A673 (cell line): ENCODE measurements at places on chromosomes 5 and 9. TPM values are rescaled to one million over a fixed set of nuclear protein-coding genes. Genes with fewer than 3 reads are reported as not detected.
A peak's percentile ranks its signal among the peaks of the same experiment; 100 is the strongest.

DNA sequence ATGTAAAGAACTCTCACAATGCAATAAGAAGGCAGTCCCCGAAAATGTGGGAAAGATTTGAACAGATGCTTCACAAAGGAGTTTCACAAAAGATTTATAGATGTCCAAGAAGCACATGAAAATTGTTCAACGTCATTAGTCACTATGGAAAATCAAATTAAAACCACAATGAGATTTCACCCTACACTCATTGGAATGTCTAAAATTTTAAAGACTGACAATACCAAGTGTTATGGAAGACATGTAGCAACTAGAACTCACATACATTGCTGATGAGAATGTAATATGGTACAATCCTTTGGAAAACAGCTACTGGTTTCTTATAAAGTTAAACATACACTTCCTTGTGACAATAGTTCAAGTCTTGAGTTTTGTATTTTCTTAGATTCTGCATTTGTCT is 11.0 kb upstream of the RECK start:
- no peaks in the 10 kb centered on the region for H3K27me3 ChIP-seq
- H3K4me1 ChIP-seq: peaks cover 9% of the 10 kb centered on the region
- H3K36me3 ChIP-seq: no peaks in the 10 kb centered on the region
- DNase-seq: no peak

The RNF44 gene
- total RNA-seq: 80.3 and 92.8 TPM in 2 replicates

The LCN15 gene
- not detected in 2 replicates for total RNA-seq

DNA sequence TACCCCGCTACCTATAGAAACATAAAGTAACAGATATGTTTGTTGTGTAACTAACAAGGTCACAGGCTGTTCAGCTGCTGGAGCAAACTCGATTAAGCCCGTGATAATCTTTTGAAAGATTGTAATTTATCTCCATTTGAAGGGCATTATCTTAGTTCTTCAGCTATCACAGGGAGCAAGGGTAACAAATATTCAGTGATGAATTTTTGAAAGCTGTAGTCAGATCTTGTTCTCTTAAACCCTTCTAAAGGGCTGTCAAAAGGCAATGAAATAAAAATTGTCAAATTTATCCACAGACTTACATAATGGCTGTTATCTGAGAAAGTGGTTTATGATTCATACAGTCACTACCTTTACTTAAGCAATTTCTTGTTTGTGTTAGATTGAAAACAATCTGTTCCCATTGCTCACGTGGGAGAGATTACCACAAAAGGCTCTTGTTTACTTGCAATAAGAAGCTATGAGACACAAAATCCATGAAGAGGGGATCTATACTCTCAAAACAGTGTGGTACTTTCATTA is 78.3 kb upstream of the ZNF608 start:
- H3K27me3 ChIP-seq: no peaks in the 10 kb centered on the region
- no peaks in the 10 kb centered on the region for H3K4me1 ChIP-seq
- no peak overlapping the region for H3K27ac ChIP-seq
- no peaks in the 10 kb centered on the region for H3K36me3 ChIP-seq

DNA sequence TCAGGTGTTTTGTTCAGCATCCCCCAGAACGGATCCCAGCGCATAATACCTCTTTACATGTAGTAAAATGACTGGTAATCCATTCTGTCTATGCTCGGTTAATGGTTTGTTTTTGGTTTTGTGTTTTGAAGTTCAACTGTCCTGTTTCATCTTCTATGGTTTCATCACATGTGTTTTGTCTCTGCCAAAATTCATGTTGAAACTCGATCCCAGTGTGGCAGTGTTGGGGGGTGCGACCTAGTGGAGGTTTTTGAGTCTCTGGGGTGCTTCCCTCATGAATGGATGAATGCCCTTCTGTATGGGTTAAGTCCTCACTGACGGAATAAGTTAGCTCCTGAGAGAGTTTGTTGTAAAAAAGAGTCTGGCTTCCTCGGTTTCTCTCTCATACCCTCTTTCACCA is 317.4 kb downstream of the KDM4C start:
- DNase-seq: no peak
- no peaks in the 10 kb centered on the region for H3K27me3 ChIP-seq
- no peaks in the 10 kb centered on the region for H3K36me3 ChIP-seq
- H3K4me1 ChIP-seq: no peaks in the 10 kb centered on the region
- no peak overlapping the region for H3K4me3 ChIP-seq
- no peak overlapping the region for H3K27ac ChIP-seq

- no peak for DNase-seq
- H3K27ac ChIP-seq: no peak overlapping the region
- H3K4me1 ChIP-seq: peaks cover 7% of the 10 kb centered on the region
- no peaks in the 10 kb centered on the region for H3K27me3 ChIP-seq
- no peaks in the 10 kb centered on the region for H3K36me3 ChIP-seq
Measured at GRCh38 chr9:3337515-3338225, 188.1 kb downstream of the RFX3 start.

The DMGDH gene
- 0.15 and 0.59 TPM in 2 replicates for total RNA-seq

GRCh38 chr9:93108291-93109041 is 12.4 kb downstream of the CARD19 start:
- no peaks in the 10 kb centered on the region for H3K4me1 ChIP-seq
- H3K27me3 ChIP-seq: no peaks in the 10 kb centered on the region
- no peak overlapping the region for H3K4me3 ChIP-seq
- no peak overlapping the region for H3K27ac ChIP-seq

- H3K4me3 ChIP-seq: no peak overlapping the region
- no peaks in the 10 kb centered on the region for H3K36me3 ChIP-seq
- H3K27ac ChIP-seq: no peak overlapping the region
- DNase-seq: no peak
- no peaks in the 10 kb centered on the region for H3K4me1 ChIP-seq
- no peaks in the 10 kb centered on the region for H3K27me3 ChIP-seq
Measured at GRCh38 chr5:171367424-171368370, 20.0 kb upstream of the NPM1 start.

DNA sequence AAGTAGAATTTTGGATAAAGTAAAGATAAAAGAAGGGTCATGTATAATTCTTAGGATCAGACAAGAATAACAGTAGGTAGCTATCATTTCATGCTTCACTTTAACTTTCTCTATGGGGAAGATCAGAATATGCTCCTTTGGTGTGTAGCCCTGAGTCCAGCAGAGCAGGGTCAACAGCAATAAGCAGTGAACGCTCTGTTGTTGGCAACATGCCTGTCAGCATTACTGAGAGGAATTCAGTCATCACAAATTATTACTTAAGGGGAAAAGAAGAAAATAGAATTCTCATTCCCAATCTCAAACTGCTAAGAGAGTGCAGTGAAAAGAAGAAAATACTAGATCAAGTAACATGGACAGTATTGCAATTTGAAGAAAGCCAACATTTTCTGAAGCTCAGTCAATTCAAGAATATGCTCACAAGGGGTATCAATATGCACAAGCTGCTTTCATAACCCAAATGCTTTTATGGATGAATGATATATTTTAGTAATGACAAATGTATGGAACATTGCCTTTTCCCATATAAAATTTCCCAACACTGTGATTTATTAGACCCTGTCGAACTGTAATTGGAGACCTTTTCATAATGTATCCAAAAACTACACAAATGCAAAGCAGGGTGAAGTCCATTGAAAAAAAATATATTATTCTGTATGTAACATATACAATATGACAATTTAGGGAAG is 1359.4 kb downstream of the EFNA5 start:
- H3K27ac ChIP-seq: no peak overlapping the region
- no peaks in the 10 kb centered on the region for H3K36me3 ChIP-seq
- H3K27me3 ChIP-seq: no peaks in the 10 kb centered on the region

GRCh38 chr5:56350597-56351170 is 117.6 kb upstream of the ANKRD55 start:
- no peaks in the 10 kb centered on the region for H3K36me3 ChIP-seq
- H3K4me1 ChIP-seq: peaks cover 9% of the 10 kb centered on the region
- no peak overlapping the region for H3K4me3 ChIP-seq
- no peaks in the 10 kb centered on the region for H3K27me3 ChIP-seq
- H3K27ac ChIP-seq: no peak overlapping the region

GRCh38 chr9:91495450-91495849 is 71.8 kb upstream of the NFIL3 start:
- H3K27me3 ChIP-seq: no peaks in the 10 kb centered on the region
- no peak overlapping the region for H3K4me3 ChIP-seq
- H3K36me3 ChIP-seq: no peaks in the 10 kb centered on the region
- peak; percentile 16 for DNase-seq
- no peaks in the 10 kb centered on the region for H3K4me1 ChIP-seq

GRCh38 chr5:116291271-116291670 is 206.4 kb downstream of the COMMD10 start:
- H3K4me1 ChIP-seq: no peaks in the 10 kb centered on the region
- H3K27ac ChIP-seq: no peak overlapping the region
- DNase-seq: no peak
- no peaks in the 10 kb centered on the region for H3K36me3 ChIP-seq
- no peaks in the 10 kb centered on the region for H3K27me3 ChIP-seq

The ARSI gene
- total RNA-seq: 0.15 and 0.30 TPM in 2 replicates

DNA sequence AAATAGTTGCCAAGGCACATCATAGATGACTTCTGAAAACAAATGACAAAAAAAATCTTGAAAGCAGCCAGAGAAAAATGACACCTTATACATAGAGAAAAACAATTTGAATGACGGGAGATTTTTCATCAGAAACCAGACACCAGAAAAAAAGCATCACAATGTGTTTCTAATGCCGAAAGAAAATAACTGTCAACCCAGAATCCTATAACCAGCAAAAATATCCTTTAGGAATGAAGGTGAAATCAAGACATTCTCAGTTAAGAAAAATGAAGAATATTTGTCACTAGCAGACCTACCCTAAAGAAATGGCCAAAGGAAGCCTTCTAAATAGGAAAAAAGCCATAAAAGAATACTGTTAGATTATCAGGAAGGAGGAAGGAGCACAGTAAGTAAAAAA is 54.0 kb downstream of the SPTLC1 start:
- DNase-seq: no peak
- H3K27me3 ChIP-seq: no peaks in the 10 kb centered on the region
- no peak overlapping the region for H3K4me3 ChIP-seq
- H3K27ac ChIP-seq: no peak overlapping the region
- peaks cover 41% of the 10 kb centered on the region for H3K36me3 ChIP-seq

The MTAP gene
- total RNA-seq: 39.2 and 45.7 TPM in 2 replicates

The RNF14 gene
- 59.2 and 67.1 TPM in 2 replicates for total RNA-seq

- H3K27ac ChIP-seq: no peak overlapping the region
- no peak overlapping the region for H3K4me3 ChIP-seq
- H3K27me3 ChIP-seq: no peaks in the 10 kb centered on the region
- no peaks in the 10 kb centered on the region for H3K36me3 ChIP-seq
- no peak for DNase-seq
Measured at GRCh38 chr5:155290937-155291336, 277.4 kb downstream of the KIF4B start.

DNA sequence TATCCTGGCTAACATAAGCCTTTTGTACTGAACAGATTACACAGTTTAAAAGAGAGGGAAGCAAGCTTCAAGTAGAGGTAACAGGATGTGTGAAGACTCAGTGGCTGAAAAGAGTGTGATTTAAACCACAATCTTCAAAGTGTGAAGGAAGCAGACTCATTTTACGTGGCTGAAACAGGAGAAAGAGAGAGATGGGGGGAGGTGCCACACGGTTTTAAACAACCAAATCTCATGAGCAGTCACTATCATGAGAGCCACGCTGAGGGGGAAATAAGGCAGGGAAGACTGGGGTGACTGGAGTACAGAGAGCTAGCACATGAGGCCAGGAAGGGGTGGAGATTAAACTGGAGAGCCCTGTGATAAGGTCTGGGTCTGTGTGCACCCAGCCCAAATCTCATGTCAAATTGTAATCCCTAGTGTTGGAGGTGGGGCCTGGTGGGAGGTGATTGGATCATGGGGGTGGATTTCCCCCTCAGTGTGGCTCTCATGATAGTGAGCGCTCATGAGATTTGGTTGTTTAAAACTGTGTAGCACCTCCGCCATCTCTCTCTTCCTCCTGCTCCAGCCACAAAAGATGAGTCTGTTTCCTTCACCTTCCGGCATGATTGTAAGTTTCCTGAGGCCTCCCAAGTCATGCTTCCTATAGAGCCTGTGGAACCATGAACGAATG is 318.6 kb upstream of the CD180 start:
- no peaks in the 10 kb centered on the region for H3K27me3 ChIP-seq
- peaks cover 10% of the 10 kb centered on the region for H3K4me1 ChIP-seq
- no peak for DNase-seq
- no peaks in the 10 kb centered on the region for H3K36me3 ChIP-seq
- no peak overlapping the region for H3K4me3 ChIP-seq
- H3K27ac ChIP-seq: no peak overlapping the region

The SLC34A1 gene
- total RNA-seq: not detected in 2 replicates

DNA sequence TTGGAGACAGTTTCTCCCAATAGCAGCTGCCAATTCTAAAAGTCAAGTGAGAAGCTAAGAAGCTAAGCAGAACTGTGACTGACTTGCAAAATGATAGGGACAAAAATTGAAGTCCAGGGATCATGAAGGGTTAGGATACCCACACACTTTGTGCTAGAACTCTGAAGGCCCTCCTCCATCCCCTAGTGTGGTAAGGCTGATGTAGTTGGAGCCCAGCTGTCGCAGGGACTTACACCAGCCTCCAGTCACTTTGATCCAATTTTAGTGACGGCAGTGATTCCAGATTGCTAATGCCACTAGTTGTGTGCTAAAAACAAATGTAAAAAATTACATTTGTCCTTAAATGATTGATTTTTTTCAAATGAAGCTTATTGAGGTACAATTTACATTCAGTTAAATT is 742.7 kb upstream of the ZNF608 start:
- no peak overlapping the region for H3K4me3 ChIP-seq
- H3K4me1 ChIP-seq: peaks cover 31% of the 10 kb centered on the region
- no peak overlapping the region for H3K27ac ChIP-seq
- no peaks in the 10 kb centered on the region for H3K27me3 ChIP-seq
- no peak for DNase-seq

The PTPN3 gene
- total RNA-seq: 1.0 and 1.1 TPM in 2 replicates

DNA sequence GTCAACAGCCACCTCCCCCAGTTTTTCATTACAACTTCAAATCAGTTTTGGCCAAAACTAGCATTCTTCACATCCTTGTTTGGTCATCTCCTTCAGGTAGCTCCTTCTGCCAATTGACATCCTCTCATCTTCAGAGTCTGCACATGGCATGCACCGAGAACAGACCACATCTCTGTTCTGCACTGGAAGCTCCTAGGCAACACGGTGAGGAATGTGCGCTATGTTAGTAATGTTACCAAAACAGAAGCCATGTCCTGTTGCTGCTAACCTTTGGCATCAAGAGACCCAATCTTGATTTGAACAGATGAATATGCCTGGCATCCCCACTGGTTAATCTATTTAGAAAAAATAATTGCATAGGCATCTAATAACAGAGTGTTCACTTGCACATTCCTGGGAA is 5.1 kb upstream of the HK3 start:
- H3K4me3 ChIP-seq: no peak overlapping the region
- no peaks in the 10 kb centered on the region for H3K27me3 ChIP-seq
- peaks cover 52% of the 10 kb centered on the region for H3K36me3 ChIP-seq
- H3K4me1 ChIP-seq: no peaks in the 10 kb centered on the region
- H3K27ac ChIP-seq: no peak overlapping the region
- no peak for DNase-seq

DNA sequence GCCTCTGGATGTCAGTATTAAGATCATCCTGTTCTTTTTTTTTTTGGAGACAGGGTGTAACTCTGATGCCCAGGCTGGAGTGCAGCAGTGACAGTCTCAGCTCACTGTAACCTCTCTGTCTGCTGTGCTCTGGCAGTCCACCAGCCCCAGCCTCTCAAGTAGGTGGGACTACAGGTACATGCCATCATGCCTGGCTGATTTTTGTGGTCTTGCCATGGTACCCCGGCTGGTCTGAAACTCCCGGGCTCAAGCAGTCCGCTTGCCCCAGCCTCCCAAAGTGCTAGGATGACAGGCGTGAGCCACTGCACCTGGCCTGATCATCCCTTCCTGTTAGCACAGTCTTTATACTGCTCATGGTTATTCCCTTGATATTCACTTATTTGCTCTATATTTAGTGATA is 3.5 kb downstream of the KDM4C start:
- no peaks in the 10 kb centered on the region for H3K27me3 ChIP-seq
- no peak overlapping the region for H3K4me3 ChIP-seq
- no peak overlapping the region for H3K27ac ChIP-seq
- peaks cover 3% of the 10 kb centered on the region for H3K4me1 ChIP-seq
- DNase-seq: no peak

The PCDHA1 gene
- 0.45 and 0.96 TPM in 2 replicates for total RNA-seq

The LRRTM2 gene
- 0.39 and 0.67 TPM in 2 replicates for total RNA-seq
